H54 (cell line): ENCODE measurements at places on chromosomes 1 and 21.

- no peak for DNase-seq
Observed at GRCh38 chr21:37337831-37338230, 28.7 kb upstream of the DYRK1A start.

DNA sequence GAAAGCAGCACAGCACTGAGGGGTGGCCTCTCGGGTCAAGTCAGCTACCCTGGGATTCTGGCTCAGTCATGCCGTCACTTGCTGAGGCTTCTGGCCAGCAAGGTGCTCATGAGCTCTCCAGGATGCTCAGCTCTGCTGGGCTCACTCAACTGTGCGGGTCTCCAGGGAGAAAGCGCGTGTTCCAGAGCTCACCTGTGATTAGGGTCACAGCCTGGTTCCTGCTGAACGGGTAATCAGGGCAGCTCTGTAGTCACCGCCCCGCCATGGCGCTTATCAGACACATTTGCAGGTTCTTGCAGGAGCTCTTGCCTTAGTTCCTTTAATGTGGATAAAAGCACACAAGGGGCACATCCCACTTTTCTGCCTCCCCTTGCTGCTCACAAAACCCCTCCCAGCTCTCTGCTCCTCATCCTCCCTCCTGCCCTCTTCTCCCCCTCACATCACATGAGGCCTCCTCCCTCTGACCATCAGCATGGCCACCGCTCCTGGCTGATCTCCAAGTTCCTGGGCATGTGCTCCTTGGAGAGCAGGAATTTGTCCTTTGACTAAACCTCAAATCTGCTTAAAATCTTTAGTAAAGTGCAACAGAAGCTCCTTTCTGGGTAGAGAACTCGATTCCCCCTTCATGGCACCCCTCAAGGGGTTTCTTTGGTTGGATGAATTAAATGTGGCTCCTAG lies 2.0 kb downstream of the PCP4 start:
- DNase-seq: no peak

- no peak for DNase-seq
Observed at GRCh38 chr1:11157867-11158266, 31.3 kb upstream of the ANGPTL7 start.

DNA sequence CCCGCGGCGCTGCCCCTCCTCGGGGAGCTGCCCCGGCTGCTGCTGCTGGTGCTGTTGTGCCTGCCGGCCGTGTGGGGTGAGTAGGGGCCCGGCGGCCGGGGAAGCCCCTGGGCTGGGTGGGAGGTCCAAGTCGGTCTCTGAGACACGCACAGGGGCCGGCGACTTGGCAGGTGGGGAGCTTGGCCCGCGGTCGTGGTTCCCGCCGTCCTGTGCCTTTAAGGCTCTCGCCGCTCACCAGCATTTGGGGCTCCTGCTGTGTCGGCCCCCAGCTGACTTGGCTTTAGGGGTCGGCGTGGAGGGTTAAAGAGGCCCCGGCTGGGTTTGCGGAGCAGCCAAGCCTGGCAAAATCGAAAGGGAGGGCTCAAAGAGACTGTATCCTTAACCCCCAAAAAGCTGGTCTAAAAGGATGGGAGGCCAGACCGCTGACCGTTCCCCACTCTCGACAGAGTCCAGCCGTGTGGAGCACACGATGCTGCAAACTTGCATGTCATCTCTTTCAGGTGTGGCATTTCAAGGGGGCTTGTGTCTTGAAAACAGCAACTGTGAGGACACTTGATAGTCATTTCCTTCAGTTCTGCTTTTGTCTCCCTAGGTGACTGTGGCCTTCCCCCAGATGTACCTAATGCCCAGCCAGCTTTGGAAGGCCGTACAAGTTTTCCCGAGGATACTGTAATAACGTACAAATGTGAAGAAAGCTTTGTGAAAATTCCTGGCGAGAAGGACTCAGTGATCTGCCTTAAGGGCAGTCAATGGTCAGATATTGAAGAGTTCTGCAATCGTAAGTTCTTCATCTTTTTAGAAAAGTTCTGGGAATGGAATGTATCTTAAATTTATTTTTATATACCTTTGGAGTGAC lies 540 bp downstream of the CD55 start:
- DNase-seq: no peak

DNA sequence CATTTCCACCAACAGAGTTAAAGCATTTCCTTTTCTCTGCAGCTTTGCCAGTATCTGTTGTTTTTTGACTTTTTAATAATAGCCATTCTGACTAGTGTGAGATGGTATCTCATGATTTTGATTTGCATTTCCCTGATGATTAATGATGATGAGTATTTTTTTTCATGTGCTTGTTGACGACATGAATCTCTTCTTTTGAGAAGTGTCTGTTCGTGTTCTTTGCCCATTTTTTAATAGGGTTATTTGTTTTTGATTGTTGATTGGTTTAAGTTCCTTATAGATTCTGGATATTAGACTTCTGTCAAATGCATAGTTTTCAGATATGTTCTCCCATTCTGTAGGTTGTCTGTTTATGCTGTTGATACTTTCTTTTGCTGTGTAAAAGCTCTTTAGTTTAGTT lies 37.9 kb upstream of the PALMD start:
- DNase-seq: no peak

- DNase-seq: no peak
Observed at GRCh38 chr1:83693427-83694126, 305.4 kb downstream of the TTLL7 start.

GRCh38 chr1:168555508-168556046 lies 11.8 kb upstream of the XCL2 start:
- no peak for DNase-seq

- DNase-seq: no peak
Observed at GRCh38 chr1:206540044-206540780, 32.9 kb downstream of the RASSF5 start.
